ENCODE measurements at places on chromosomes 4 and X.

DNA sequence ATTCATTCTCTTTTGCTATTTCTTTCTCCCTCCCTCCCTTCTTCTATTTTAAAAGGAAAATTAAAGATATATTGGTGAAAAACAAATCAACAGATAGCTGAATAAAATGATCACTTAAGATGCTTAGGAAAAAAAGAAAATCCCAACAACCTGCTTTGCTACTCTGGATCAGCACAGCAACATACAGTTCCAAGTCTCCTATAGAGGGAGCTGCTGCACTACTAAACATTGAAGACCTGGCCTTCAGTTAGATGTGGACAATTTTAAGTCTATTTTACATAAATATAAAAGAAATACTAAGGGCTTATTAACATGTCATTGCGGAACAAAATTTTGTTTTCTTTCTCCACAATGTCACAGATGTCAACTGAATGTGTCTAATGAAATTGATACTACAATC lies 226.4 kb downstream of the MAGEB5 start:
- DNase-seq: peak; percentile 0

- DNase-seq: no peak
These were observed 207.3 kb downstream of the SLC7A11 start for GRCh38 chr4:138034871-138035270.

- DNase-seq: no peak
These were observed 293.5 kb downstream of the GBA3 start for GRCh38 chr4:22986262-22986661.

DNA sequence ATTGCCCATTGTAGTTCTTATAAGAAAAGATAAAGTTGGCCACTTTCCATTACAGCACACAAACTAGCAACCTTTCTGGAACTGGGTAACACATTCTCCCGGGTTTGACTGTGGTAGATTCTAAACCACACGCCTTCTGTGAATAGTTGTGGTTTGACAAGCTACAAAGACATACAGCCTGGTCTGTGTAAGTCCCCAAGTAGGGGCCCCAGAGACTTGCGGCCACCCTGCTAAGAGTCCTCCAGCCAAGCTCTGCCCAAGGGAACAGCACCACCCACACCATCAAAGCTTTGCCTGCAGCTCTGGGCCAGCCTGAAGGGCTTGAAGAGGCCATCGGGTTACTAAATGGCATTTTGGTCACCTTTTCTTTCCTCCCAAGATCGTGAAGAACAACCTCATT lies 203.4 kb downstream of the MAML3 start:
- DNase-seq: no peak

GRCh38 chr4:110415041-110415440 lies 60.9 kb upstream of the ENPEP start:
- no peak for DNase-seq

GRCh38 chr4:114265342-114265741 lies 285.9 kb upstream of the ARSJ start:
- DNase-seq: no peak

- DNase-seq: no peak
These were observed 63.2 kb upstream of the ALB start for GRCh38 chr4:73340917-73341316.

DNA sequence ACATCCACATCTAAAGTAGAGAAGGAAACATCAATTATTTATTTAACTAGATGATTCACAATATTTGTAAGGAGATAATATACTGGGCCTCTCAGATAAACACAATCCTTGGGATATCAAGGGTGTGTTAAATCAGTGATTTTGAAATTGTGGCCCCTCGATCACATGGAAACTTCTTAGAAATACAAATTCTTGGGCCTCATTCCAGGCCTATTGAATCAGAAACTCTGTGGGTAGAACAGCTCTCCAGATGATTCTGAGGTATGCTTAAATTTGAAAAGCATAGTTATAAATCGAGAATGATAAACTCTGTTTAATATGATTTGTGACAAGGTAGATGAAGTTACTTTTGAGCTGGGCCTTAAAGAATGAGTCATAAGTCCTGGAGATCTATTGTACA lies 64.3 kb upstream of the GPR174 start:
- no peak for DNase-seq

GRCh38 chr4:129344058-129344457 lies 248.1 kb downstream of the C4orf33 start:
- DNase-seq: peak; percentile 26

DNA sequence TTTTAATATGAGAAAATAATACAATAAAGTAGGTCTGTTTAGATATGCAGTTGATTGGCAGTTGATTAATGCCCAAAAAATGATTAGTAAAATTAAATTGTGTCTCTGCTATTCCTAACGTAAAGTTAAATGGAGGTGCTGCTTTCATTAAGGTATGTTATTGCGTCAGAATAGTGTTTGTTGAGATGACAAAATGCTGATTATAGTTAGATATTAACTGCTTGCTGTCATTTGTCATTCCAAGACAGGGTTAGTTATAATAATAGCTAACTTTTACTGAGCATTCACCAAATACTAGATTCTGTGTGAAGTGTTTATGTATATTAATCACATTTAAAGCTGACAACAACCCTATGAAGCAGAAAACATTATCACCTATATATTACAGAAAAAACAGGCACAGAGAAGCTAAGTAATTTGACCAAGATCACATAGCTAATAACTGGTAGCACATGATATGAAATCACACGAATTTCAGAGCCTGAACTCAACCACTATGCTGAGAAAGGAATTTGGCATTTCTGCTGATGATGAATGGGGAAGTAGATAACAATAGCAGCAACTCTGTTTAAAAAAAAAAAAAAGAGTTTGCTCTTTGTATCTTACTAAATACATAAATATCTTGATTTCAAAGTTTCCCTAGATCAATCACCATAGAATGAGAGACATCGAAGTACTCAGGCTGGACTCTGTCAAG lies 59.7 kb upstream of the WDR44 start:
- no peak for DNase-seq

GRCh38 chr4:122584519-122584918 lies 36.3 kb downstream of the IL21 start:
- no peak for DNase-seq

- no peak for DNase-seq
These were observed 29.0 kb downstream of the ENPP6 start for GRCh38 chr4:184188443-184189400.

GRCh38 chrX:111914398-111915090 lies 38.6 kb downstream of the TRPC5OS start:
- DNase-seq: no peak

GRCh38 chr4:38695809-38696208 lies 31.8 kb downstream of the KLF3 start:
- no peak for DNase-seq

DNA sequence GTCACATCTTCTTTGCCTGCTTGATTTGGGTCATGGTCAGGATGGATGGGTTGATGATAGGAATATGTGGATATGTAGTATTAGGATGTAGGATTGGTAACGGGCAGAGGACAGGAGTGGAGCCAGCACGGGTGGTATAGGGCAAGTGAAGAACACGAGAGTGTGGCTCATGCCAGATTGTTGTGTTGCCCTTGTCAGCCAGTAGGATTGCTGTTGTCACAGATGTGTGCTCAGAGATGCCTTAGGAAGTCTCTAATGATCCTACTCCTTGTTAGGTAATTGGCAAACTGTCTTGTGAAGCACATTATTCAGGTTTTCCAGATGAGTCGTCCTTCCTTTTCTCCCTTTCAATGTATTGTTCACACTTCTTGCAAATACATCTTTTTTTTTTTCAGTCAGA lies 5.5 kb downstream of the ATP10D start:
- DNase-seq: no peak

DNA sequence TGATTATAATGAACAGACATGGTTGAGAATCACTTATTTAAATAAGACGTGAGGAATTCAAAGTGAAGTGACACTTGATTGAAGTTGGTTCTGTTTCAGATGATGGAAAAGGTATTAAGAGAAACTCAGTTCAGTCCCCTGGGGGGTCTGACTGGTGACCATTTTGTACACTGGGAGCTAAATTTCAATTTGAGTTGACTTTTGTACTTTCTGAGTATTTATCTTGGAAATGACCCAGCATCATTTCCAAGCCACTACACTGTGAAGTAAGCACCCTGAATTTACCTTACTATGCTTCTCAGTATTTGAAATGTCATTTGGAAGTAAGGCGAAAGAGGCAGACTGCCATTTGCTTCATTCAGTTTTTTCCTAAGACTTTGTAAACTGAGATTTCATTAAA lies 73.4 kb downstream of the CNOT6L start:
- no peak for DNase-seq

- DNase-seq: no peak
These were observed 159.3 kb upstream of the GALNT7 start for GRCh38 chr4:173009129-173009823.

- DNase-seq: no peak
These were observed 54.3 kb downstream of the LRBA start for GRCh38 chr4:150960818-150961217.

GRCh38 chr4:105306820-105307219 lies 160.1 kb downstream of the TET2 start:
- DNase-seq: no peak

GRCh38 chr4:150155391-150155790 lies 77.1 kb downstream of the DCLK2 start:
- DNase-seq: no peak

GRCh38 chrX:21747558-21747957 lies 10.4 kb downstream of the SMPX start:
- DNase-seq: no peak

- no peak for DNase-seq
These were observed 90.6 kb downstream of the TSPAN7 start for GRCh38 chrX:38651625-38652601.

DNA sequence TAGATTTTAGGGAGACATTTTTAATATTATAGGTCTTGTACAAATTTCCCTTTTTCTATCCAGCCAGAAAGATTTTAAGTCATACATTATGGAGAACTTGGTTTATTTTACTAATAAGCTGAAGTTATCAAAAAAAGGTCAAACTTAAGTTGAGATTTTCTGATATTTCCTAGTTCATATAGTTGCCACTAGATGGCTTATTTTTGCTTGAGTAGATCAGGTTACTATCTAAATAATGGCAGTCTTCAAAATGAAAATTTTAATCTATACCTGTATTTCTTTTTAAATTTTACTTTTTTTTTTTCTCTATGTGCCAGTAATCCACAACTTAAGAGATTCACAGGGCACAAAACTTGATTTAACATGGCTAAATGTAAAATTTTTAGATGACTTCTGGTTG lies 52.3 kb downstream of the USP9X start:
- no peak for DNase-seq

DNA sequence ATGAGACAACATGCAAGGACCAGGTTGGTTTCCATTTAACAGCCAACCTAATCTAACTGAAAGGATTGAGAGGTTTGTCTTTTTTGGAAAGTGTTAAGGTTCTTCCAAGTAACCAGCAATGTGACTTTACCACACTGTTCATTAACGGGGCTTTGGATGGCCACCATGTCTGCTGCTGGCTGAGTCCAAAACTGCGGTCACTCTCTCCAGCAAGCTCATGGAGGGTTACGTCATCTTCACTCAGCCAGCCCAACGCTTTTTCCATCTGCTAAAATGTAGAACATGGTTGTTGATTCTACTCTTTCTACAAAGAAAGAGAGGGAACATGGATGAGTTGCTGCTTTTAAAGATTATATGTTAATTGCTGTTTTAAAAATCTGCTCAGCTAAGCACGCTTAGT lies 11.0 kb downstream of the PKD2 start:
- no peak for DNase-seq

DNA sequence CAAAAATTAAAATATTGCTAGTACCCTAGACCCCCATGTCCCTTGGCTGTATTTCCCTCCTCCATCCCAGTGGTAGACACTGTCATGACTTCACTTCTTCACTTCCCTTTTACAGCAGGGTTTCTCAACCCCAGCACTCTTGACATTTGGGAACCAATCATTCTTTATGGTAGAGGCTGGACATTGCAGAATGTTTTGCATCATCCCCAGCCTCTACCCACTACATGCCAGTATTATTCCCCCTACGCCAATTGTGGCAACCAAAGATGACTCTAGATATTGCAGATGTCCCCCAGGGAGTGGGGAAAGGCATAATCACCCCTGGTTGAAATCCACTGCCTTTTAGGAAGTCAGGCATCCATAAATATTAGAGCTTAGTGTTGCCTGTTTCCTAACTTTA lies 138.6 kb downstream of the AMELX start:
- no peak for DNase-seq

DNA sequence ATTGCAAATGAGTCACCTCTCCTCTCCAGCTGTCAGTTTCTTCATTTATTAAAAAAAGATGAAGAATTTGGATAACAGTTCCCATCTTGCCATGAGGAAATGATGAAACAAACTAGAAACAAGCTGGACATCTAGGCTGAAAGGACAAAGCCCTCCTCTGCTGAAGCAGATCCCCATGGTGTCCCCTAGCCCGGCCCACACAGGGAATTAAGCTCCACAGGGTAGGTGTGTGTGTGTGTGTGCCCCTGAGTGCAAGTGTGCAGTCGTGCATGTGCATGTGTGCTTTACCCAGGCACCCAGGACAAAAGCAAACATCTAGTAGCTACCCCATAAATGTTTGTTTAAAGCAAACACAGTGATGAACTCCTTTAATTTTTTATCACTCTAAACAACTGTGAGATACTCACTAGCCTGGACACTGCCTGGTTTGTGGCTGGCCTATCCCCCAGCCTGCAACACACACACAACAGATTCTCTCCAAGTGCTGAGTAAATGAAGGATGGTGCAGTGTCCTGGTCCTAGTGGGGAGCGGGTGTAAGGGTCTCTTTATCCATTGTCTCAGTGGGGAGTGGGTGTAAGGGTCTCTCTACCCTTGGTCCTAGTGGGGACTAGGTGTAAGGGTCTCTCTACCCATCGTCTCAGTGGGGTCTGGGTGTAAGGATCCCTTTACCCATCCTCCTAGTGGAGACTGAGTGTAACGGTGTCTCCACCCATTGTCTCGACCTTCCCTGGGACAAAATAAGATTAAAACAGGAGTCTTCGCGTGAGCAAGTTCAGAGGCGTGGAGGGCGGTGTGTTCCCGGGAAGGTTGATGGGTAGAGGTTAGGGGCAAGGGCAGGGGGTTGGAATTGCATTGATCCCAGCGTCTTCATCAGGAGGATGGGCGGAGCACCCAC lies 688 bp upstream of the EVC start:
- peak; percentile 31 for DNase-seq

DNA sequence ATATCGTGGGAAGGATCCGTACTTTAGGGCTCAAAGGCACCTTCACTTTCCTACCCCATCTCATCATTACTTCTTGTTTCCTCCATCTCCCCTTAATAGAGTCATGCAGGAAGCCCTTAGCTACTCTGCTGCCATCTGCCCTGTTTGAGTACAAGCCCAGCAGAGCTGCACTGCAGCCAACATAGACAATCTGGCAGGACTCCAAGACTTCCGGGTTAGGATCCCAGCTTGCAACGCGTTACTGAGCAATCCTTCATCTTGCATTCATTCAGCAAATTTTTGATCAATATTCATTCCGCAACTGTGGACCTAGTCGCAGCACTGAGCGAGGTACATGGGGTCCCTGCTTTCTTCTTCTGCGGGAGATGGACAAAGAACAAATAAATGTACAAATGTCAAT lies 344.9 kb downstream of the BCOR start:
- DNase-seq: no peak

- DNase-seq: no peak
These were observed 124.8 kb upstream of the SLIT2 start for GRCh38 chr4:20126906-20127305.

Measured in neuronal stem cell (in vitro differentiated cells).